BJ (cell line): ENCODE measurements at places on chromosomes 13 and 19. TPM values are rescaled to one million over a fixed set of nuclear protein-coding genes. Genes with fewer than 3 reads are reported as not detected.

The ZIC5 gene
- not detected in 2 replicates for polyA plus RNA-seq

The UNC13A gene
- 1.0 and 2.2 TPM in 2 replicates for polyA plus RNA-seq

The SIGLEC8 gene
- polyA plus RNA-seq, result not detected in 2 replicates

The ZNF581 gene
- 22.1 and 31.3 TPM in 2 replicates for polyA plus RNA-seq

The THSD8 gene
- 0.75 and 2.6 TPM in 2 replicates for polyA plus RNA-seq

The NLRP12 gene
- not detected in 2 replicates for polyA plus RNA-seq

The ETV2 gene
- polyA plus RNA-seq, result 0.47 and 0.54 TPM in 2 replicates

The COMP gene
- polyA plus RNA-seq, result 8.6 and 9.2 TPM in 2 replicates

The FUT6 gene
- polyA plus RNA-seq, result not detected in 2 replicates

The ZNF577 gene
- 4.6 and 8.3 TPM in 2 replicates for polyA plus RNA-seq

The ZNF98 gene
- not detected in 2 replicates for polyA plus RNA-seq

The SLC27A5 gene
- 8.6 and 13.1 TPM in 2 replicates for polyA plus RNA-seq

The CEACAM8 gene
- not detected in 2 replicates for polyA plus RNA-seq

The ANGPTL4 gene
- 2.2 and 3.2 TPM in 2 replicates for polyA plus RNA-seq

The LHB gene
- polyA plus RNA-seq, result not detected in 2 replicates

The SERPINE3 gene
- not detected in 2 replicates for polyA plus RNA-seq

The RNF113B gene
- polyA plus RNA-seq, result not detected in 2 replicates
